Stimulated activated CD4-positive, alpha-beta T cell treated with anti-CD3 and anti-CD28 coated beads, TNF-alpha, amount 100 ng/mL, for 1 hour (primary cell): ENCODE measurements at places on chromosomes 2 and 18.

GRCh38 chr2:17323697-17324096 is 194.5 kb downstream of the RAD51AP2 start:
- DNase-seq: no peak

DNA sequence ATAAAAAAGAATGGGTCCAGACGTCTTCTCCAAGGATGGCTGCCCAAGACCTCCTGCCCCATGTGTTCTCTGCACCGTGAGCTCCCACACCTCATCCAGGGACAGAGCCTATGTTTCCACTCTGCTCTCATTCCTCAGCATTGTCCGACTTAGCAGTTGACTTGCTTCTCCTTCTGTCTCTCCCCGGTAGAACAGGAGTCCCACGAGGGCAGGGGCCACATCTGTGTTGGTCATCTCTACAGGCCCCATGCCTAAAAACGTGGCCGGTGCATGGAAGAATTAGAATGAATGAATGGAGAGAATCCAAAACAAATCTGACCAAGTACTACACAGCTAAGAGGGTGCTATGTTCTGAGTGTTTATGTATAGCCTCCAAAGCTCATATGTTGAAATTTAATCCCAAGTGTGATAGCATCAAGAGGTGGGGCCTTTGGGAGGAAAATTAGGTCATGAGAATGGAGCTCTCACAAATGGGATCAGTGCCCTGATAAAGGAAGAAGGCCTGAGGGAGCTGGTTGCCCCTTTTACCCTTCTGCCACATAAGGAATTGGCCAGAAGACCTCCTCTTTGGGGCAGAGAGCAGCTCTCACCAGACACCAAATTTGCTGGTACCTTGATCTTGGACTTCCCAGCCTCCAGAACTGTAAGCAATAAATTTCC is 55.9 kb downstream of the FAM178B start:
- no peak for DNase-seq

DNA sequence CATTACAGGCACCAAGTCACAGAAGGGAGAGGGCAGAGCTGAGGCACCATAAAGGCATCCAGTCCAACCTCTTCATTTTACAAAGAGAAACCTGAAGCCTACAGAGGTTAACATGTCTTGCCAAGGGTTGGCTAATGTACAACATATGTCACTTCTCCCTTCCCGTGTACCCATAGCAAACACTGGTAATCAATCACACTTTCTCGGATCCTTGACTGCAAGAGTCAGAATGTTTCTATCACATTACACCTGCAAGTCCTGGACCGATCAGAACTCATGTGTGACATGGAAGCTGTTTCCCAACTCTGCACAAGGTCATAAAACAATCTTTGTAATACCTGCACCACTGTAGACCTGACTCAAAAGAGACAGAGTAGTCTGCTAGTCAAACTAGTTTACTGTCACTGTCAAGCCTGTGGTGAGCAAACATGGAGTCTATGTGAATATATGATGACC is 6.0 kb downstream of the ANKRD44 start:
- no peak for DNase-seq

GRCh38 chr2:223560749-223561435 is 41.3 kb downstream of the SCG2 start:
- no peak for DNase-seq

- DNase-seq: no peak
Measured at GRCh38 chr2:29405266-29405665, 290.1 kb downstream of the CLIP4 start.

- DNase-seq: no peak
Measured at GRCh38 chr18:76616373-76616772, 121.3 kb upstream of the ZNF516 start.

DNA sequence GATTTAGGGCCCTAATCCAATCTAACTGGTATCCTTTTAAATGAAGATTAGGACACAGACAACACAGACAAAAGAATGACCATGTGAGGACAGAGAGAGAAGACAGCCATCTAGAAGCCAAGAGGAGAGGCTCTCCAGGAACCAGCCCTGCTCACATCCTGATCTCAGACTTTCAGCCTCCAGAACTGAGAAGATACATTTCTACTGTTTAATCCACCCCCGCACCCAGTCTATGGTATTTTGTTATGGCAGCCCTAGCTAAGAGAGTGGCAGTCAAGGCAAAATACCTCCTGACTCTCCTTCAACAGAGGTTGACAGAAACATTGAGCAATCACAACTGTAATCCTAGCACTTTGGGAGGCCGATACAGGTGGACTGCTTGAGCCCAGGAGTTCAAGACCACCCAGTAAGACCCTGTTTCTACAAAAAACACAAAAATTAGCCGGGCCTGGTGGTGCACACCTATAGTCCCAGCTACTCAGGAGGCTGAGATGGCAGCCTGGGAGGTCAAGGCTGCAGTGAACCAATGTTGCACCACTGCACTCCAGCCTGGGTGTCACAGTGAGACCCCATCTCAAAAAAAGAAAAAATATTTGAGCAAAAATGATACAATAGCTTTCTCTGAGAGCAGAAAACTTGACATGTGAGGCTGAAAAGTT is 34.7 kb downstream of the WDR33 start:
- DNase-seq: no peak

- no peak for DNase-seq
Measured at GRCh38 chr2:160916300-160916699, 243.9 kb upstream of the TANK start.

GRCh38 chr2:3956406-3956805 is 253.0 kb downstream of the DCDC2C start:
- DNase-seq: no peak

- no peak for DNase-seq
Measured at GRCh38 chr18:9097349-9097748, 5.2 kb upstream of the NDUFV2 start.

DNA sequence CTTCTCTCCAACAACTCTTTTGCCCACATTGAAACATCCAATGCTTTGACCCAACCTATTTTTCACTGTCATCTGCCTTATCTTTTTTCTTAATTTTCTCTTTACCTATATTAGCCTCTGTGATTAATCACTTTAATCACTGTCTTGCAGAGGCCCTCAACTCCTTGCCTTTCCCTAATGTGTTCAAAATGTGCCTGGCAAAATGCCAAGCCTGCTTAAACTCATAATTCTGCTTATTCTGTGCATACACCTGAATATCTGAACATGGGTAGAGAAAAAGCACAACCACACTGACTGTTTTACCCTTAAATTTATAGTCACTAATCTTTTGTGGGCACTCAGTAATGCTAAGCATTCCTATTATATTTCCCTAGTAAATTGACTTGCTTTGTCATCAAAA is 63.0 kb upstream of the GALNT13 start:
- DNase-seq: no peak

- DNase-seq: peak; percentile 52
Measured at GRCh38 chr2:9782197-9782719, 61.0 kb upstream of the TAF1B start.

- DNase-seq: no peak
Measured at GRCh38 chr2:165015052-165015642, 59.8 kb upstream of the SLC38A11 start.

- DNase-seq: no peak
Measured at GRCh38 chr18:4096486-4096885, 358.6 kb downstream of the DLGAP1 start.

GRCh38 chr2:15750433-15750814 is 158.8 kb downstream of the DDX1 start:
- no peak for DNase-seq

DNA sequence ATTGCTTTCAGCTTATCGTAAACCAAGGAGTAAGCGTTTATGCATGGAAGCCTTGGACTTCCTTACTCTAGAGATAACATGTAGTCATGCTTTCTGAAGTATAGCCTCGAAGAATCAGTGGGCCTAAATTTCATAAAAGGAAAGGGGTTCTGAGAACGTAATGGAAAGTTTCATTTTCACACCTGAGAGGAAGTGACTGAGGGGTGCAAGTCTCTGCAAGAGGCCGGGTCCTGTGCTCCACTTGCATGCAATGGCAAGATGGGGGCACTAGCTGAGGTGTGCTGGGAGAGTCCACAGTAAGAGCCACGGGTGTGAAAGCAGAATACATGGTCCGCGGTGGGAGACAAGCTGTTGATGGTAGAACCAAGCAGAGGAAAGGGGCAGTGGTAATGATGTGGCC is 36.5 kb upstream of the C1D start:
- DNase-seq: no peak

- no peak for DNase-seq
Measured at GRCh38 chr2:60347781-60348180, 205.7 kb downstream of the BCL11A start.

GRCh38 chr2:2731101-2731815 is 400.2 kb upstream of the MYT1L start:
- no peak for DNase-seq

DNA sequence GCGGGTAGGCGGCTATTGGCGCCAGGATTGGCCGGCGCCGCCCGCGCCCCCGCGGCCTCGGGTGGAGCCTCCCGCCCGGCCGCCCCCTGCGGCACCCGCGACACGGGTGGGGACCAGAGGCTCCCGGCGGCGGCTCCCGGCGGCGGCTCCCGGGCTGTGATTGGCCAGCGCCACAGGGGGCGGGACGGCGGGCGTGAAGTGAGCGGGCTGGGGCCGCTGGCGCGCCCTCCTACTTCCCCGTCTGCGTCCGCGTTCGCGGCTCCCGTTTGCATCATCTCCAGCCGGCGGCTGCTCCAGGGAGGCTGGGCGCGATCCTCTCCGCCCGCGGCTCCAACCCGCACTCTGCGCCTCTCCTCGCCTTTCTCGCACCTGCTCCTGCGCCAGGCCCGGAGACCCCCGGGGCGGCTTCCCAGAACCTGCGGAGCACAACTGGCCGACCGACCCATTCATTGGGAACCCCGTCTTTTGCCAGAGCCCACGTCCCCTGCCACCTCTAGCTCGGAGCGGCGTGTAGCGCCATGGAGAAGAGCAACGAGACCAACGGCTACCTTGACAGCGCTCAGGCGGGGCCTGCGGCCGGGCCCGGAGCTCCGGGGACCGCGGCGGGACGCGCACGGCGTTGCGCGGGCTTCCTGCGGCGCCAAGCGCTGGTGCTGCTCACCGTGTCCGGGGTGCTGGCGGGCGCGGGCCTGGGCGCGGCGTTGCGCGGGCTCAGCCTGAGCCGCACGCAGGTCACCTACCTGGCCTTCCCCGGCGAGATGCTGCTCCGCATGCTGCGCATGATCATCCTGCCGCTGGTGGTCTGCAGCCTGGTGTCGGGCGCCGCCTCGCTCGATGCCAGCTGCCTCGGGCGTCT is at the start of gene SLC1A4:
Gene SLC1A4 (plus strand): TSS at position 274 of the 856 bp plus-strand sequence. CDS start 245 bp downstream, at position 519.
- DNase-seq: peak; percentile 56

DNA sequence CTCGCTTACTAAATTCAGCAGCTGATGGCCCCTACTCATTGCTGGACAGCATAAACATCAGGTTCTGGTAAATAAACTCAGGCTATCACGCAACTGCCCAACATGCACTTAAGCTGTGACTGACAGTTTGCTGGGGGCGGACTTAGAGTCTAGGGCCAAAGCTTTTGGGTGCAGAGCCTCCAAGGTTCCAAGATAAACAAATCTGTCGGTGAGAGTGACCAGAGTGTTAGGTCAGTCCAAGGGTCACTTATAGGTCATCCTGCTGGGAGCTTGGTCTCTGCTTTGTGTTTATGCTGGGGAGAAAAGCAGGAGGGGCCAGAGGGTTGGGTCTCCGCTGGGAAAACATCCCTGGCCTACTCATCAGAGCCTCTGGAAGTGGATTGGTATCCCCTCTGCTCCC is 188.6 kb upstream of the GATA6 start:
- DNase-seq: no peak

DNA sequence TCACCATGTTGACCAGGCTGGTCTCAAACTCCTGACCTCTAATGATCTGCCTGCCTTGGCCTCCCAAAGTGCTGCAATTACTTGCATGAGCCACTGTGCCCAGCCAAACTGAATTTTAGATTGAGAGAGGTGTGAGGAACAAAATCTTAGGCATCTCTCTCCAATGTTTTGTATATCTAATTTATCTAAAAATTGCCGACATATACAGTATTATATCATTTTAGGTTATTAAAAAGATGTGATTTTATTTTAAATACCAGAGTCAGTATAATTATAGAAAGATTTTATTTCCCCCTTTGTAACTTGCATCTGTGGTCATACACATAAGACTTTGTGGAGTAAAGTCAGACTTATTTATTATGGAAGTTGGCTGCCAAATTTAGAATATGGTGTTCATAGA is 10.1 kb downstream of the PMS1 start:
- no peak for DNase-seq

GRCh38 chr2:69154106-69154505 is 141.1 kb downstream of the ANTXR1 start:
- DNase-seq: no peak

GRCh38 chr2:220417503-220417902 is 790.1 kb downstream of the SLC4A3 start:
- DNase-seq: no peak

- no peak for DNase-seq
Measured at GRCh38 chr2:1995987-1996386, 251.7 kb upstream of the PXDN start.

- no peak for DNase-seq
Measured at GRCh38 chr2:27954771-27955383, 64.3 kb downstream of the BABAM2 start.

- no peak for DNase-seq
Measured at GRCh38 chr2:167013227-167013626, 124.9 kb downstream of the XIRP2 start.

DNA sequence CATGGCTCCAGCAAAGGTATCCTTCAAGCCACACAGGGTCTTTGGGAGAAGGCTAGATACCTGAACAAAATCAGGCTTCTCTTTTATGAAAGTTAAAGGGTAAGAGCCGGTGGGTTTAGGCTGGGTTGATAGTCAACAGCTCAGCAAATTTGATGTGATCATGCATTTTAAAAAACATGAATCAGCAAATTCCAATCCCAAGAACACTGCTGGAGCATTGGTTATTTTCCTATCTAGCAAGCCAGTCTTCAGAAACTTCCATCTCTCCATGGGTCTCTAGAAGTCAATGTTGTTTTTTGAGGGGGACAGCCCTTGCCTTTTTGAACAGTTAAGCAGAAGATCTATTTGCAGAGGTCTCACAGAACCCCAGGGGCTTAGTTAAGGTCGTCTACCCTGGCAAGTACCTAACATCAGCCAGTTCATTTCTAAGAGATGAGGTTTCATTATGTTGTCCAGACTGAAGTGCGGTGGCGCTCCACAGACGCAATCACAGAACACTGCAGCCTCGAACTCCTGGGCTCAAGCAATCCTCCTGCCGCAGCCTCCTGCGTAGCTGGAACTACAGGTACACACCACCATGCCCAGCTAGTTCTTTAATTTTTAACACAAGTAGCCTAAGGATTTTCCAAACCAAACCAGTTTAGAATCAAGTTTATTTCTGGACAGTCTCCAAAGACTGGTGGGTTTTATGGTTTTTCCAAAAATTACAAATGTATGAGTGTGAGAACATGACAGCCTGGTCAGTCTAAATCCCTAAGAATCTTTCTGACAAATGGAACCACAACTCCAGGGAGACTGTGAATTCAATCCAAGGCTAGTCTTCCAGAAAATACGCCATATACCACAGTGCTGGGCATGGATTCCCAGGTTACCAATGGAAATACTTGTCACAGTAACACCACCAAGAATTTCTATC is 4.1 kb upstream of the ZCCHC2 start:
- DNase-seq: no peak

- DNase-seq: no peak
Measured at GRCh38 chr2:23452853-23453420, 68.0 kb downstream of the KLHL29 start.

- no peak for DNase-seq
Measured at GRCh38 chr2:109448946-109449788, 164.6 kb downstream of the SEPTIN10 start.

- DNase-seq: no peak
Measured at GRCh38 chr18:41396211-41396610, 558.8 kb upstream of the PIK3C3 start.
